ENCODE measurements at places on chromosomes 12 and 14. TPM values are rescaled to one million over a fixed set of nuclear protein-coding genes. Genes with fewer than 3 reads are reported as not detected.

Gene PIGH
- total RNA-seq, result 16.0 TPM

Gene ACVRL1
- total RNA-seq, result 82.7 TPM

Gene IAPP
- total RNA-seq, result not detected

Gene ANO2
- total RNA-seq, result 4.8 TPM

Gene HOTAIR
- not detected for total RNA-seq

Gene FOS
- total RNA-seq, result 136 TPM

Gene CLEC9A
- 0.82 TPM for total RNA-seq

Gene SDR9C7
- total RNA-seq, result 0.51 TPM

Gene CCDC175
- total RNA-seq, result not detected

Gene DIO3
- 8.3 TPM for total RNA-seq

Gene CMA1
- total RNA-seq, result not detected

Gene SRRM4
- 0.31 TPM for total RNA-seq

Gene OTOGL
- total RNA-seq, result 0.41 TPM

Gene SALL2
- 9.0 TPM for total RNA-seq

Gene KRT72
- total RNA-seq, result 0.21 TPM

Gene MANSC1
- 6.4 TPM for total RNA-seq

Gene TOMM20L
- not detected for total RNA-seq

Gene MTRFR
- 11.4 TPM for total RNA-seq

Gene NR1H4
- total RNA-seq, result 0.92 TPM

Gene DRAM1
- total RNA-seq, result 6.2 TPM

Gene ACACB
- total RNA-seq, result 17.6 TPM

Gene SETD3
- total RNA-seq, result 119 TPM

Gene RNASE7
- total RNA-seq, result 1.2 TPM

Gene CCDC60
- 0.62 TPM for total RNA-seq

Gene SMIM41
- 0.82 TPM for total RNA-seq

Gene SYNDIG1L
- not detected for total RNA-seq

Gene AQP6
- 0.10 TPM for total RNA-seq

Gene PIP4P1
- total RNA-seq, result 19.5 TPM

Gene NINJ2
- total RNA-seq, result not detected

Gene SFSWAP
- total RNA-seq, result 34.5 TPM

Gene PRB2
- not detected for total RNA-seq

Gene KRT86
- not detected for total RNA-seq

Gene NANOG
- total RNA-seq, result not detected

Gene COX8C
- total RNA-seq, result not detected

Gene KRT4
- 420 TPM for total RNA-seq

Gene SOAT2
- not detected for total RNA-seq

Gene TMEM132C
- 8.7 TPM for total RNA-seq
